ENCODE measurements at places on chromosomes 5 and 9. TPM values are rescaled to one million over a fixed set of nuclear protein-coding genes. Genes with fewer than 3 reads are reported as not detected.

CAMLG gene
- total RNA-seq = 39.2 TPM

RANBP17 gene
- 5.5 TPM for total RNA-seq

ZDHHC11 gene
- 6.0 TPM for total RNA-seq

GRCh38 chr5:16819522-16820167 lies 116.4 kb downstream of the MYO10 start:
- DNase-seq = no peak

GRCh38 chr5:17020678-17021601 lies 84.9 kb upstream of the MYO10 start:
- DNase-seq = no peak

- peak; percentile 62 for DNase-seq
Measured at GRCh38 chr9:95506678-95507463, 9.9 kb downstream of the PTCH1 start.

- no peak for DNase-seq
Measured at GRCh38 chr5:106258591-106259125, 1412.1 kb downstream of the EFNA5 start.

GRCh38 chr9:135343837-135344522 lies 135.6 kb upstream of the PPP1R26 start:
- peak; percentile 70 for DNase-seq

- DNase-seq = no peak
Measured at GRCh38 chr9:93110311-93110855, 14.4 kb downstream of the CARD19 start.

TMEM215 gene
- not detected for total RNA-seq

SPAG8 gene
- 2.4 TPM for total RNA-seq

KIAA1958 gene
- 3.0 TPM for total RNA-seq

TGFBI gene
- not detected for total RNA-seq
